Cortex of kidney (tissue), 1 donor: ENCODE measurements at places on chromosomes 11 and 22.

GRCh38 chr11:65867284-65868071, 5.1 kb downstream of the EFEMP2 start:
- DNase-seq: no peak

DNA sequence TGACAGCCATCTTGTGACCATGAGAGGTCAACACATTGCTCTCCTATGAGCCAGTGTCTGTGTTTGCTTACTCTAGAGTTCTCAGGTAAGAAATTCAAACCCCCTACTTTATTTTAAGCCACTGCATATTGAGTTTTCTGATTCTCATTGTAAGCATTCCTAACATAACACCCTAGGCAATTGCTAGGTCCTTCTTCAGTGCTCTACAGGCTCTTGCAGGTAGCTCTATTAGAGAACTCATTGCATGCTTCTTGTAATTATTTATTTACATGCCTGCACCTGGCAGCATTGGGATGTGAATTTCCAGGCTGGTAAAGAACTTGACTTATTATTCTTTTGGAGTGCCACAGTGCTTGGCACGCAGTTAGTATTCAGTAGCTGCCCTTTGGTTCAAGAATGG, 288.8 kb upstream of the SYN3 start:
- no peak for DNase-seq

DNA sequence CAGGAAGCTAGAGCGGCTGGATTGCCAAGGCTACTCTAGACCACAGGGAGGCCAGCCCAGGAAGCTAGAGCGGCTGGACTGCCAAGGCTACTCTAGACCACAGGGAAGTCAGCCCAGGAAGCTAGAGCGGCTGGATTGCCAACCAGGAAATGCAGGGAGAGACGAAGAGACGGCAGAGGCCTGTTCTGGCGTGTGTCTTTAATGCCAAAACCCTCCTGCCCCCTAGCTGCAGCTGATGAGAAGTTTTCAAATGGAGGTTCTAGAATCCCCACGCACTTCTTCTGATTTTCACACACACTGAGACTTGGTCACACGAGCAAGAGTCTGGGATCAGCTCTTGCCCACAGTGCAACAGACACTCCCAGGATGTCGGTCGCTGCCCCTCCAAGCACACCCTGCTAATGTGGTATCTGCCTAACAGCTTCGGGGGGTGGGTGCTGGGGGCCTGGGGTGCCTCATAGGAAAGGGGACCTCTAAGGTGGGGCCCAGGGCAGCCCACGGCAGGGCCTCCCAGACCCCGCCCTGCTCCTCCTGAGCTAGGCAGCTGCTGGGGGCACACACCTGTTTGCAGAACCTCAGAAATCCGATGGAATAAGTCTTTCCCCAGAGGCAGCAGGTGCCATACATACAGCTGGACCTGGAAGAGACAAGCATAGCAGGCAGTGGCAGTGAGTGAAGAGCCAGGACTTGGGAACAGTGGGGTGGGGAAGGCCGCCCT, 28.5 kb downstream of the MAFF start:
- DNase-seq: no peak

- DNase-seq: no peak
Observed at GRCh38 chr11:92626624-92627023, 342.8 kb upstream of the MTNR1B start.

- DNase-seq: no peak
Observed at GRCh38 chr11:114082415-114082748, 22.9 kb downstream of the ZBTB16 start.

DNA sequence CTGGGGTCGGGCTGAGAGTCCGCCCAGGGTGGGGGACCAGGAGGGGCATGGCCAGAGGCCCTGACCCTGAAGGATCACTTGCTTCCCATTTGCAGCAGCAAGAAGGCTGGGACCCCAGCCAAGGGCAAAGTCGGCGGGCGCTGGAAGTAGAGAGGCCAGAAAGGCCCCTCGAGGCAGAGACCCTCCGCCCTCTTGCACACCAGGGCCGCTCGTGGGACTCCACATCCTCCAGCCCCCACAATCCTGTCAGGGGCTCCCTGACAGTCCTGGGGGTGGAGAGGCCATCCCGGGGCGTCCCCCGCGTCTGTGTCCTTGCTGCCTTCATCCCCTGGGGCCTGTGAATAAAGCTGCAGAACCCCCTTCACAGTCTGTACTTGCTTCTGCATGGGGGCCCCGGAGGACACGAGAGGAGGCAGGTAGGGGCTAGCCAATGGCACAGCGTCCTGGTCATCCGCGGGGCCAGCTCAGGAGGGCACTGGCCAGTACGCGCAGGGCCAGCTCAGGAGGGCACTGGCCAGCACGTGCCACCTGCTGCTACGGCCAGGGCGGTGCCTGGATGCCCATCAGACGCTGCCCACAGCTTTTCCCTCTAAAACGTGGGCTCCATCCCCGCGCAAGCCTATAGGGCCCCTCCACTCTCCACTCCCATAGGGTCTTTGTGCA, 8.7 kb upstream of the MRPL23 start:
- DNase-seq: no peak

DNA sequence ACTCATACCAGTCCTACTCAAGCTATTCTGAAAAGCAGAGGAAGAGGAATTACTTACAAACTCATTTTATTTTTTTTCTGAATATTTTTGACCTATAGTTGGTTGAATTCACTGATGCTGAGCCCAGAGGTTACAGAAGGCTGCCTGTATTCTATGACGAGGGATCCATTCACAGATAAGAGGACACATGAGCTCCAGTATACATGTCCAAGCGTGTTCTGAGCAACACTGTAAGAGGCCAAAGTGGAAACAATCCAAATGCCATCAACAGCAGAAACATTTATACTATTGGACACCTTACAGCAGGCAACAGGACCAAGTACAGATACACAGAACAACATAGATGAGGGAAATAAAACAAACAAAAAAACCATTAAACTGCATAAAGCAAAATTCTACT, 10.3 kb downstream of the KDM4E start:
- no peak for DNase-seq

DNA sequence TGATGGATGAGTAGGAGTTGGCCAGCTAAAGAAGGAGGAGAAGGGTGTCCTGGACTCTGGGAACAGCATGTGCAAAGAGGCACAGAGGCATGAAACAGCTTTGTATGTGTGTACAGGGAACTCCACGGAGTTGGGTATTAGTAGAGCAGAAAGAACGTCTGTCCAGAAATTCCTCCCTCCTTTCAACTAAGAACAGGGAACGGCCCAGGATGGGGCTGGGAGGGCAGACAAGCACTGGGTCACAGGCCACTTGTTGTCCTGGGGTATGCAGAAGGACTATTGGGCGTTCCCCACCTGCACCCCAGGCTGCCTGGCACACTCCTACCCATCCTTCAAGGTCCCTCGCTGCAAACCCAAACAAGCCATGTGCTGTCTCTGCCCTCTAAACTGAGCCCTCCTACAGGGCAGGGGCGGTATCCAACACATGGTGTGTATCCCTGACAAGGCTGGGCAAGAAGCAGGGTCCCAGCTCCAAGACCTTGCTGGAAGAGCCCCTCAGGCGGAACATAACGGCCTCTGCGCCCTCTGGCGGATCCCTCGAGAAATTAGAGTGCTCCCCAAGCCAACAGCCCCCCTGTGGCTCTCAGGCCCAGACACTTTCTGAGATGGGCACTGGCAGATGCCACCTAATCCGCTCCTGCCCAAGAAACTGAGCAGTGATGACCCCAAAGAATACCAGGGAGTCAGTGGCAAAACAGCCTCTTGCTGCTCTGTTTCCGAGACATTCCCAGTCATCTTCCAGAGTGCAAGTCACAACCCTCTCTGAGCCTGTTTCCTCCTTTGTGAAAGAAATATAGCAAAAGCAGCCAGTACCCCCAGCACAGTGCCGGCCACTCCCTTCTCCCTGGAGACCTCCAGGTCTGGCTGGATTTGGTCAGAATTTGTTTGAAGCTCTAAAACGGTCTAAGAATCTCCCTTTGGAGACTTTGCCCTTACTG, 1.6 kb upstream of the ELFN2 start:
- no peak for DNase-seq

DNA sequence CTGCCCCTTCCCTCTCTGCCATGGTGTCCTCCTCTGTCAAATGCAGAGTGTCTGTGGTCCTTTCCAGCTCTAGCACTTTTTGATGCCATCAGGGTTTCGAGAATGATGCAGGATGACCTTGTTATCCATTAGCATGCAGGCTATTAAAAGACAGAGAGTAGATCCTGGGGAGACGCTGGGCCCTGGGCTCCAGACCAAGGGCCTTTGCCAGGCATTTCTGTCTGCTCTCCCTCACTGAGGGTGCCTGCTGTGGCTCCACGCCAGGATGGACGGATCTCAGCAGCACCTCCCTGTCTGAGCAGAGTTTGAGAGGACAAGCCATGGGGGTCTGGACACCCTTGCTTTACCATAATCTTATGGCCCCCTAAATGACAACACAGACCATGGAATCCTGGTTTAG, 110.8 kb upstream of the CD82 start:
- DNase-seq: no peak

DNA sequence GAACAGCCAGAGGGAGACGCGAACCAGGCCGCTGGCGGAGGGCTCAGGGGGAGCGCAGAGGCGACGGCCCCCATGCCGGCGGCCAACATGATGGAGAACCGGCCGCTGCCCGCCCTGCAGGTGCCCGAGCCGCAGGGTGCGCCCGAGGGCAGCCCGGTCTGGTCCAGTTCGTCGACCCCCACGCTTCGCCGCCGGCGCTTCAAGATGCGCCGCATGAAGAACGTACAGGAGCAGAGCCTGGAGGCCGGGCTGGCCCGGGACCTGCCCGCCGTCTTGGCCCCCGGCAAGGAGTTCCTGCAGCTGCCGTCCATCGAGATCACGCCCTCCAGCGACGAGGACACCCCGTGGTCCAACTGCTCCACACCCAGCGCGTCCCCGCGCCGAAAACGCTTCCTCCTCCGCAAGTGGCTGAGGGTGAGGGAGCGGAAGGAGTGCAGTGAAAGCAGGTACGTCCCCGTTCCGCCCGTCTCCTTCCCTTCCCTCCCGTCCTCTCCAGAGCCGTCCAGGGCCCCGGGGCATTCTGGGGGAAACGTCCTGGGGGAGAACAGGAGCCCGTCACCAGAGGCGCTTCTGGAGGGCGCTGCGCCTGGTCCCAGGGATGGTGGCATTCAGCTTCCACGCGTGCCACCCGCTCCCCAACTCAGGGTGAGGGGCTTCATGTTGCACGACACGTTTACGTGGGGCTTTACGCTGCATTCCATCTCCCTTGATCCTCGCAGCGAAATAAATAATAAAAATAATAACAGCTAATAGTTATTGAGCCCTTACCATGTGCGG, 840 bp downstream of the GRAMD1B start:
- DNase-seq: no peak

GRCh38 chr22:48633996-48634836, 1193.5 kb downstream of the BRD1 start:
- no peak for DNase-seq

GRCh38 chr11:116930177-116930576, 92.8 kb upstream of the APOA1 start:
- DNase-seq: no peak

GRCh38 chr22:27578937-27579617, 222.5 kb downstream of the MN1 start:
- DNase-seq: no peak
